ENCODE measurements at places on chromosomes 1 and 21.

DNA sequence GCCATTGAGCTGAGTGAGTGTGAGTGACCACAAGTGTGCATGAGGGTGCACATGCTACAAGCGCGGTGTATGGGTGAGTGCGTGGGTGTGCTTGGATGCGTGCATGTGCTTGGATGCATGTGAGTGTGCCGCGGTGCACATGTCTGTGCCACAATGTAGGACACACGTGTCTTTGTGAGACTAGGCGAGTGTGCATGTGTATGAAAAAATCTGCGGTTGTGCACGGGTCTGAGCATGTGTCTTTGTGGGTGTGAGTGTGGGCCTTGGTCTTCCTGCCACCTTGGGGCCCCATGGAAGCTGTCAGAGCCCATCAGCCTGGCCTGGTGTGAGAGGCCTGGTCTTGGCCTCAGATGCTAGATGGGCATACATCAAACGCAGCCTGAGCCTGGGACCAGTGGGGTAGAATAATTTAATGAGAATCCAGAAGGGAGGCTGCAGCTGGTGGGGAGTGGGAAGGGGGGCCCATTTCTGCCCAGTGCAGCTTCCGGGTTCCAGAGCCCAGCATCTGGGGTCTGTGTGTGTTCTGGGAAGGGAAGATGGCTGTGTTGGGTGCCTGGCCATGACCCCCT is 103.9 kb upstream of the SLC2A1 start:
- no peak for DNase-seq

DNA sequence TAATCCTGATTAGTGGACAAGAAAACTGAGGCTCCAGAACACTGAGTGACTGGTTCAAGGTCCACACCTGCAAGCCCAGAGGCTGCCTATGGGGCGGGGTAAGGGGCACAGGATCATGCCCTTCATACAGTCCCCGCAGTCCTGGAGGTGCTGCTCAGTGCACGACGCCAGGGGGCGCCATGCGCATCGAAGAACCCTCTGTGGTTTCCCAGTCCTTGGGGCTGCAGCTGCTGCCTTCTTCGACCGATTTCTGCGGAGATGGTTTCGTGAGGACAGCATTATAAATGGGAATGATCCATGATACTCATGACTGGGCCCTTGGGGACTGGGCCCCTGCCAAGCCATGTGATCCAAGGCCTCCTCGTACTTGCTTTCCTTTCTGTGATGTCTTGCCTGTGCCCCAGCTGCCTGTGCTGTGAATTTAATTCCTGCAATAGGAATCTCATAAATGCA is 37.1 kb upstream of the ARHGEF10L start:
- DNase-seq = peak; percentile 75

- no peak for DNase-seq
Observed at GRCh38 chr1:153127296-153127695, 14.0 kb upstream of the SPRR2F start.

GRCh38 chr1:236821091-236821627 is 26.1 kb downstream of the MTR start:
- DNase-seq = no peak

DNA sequence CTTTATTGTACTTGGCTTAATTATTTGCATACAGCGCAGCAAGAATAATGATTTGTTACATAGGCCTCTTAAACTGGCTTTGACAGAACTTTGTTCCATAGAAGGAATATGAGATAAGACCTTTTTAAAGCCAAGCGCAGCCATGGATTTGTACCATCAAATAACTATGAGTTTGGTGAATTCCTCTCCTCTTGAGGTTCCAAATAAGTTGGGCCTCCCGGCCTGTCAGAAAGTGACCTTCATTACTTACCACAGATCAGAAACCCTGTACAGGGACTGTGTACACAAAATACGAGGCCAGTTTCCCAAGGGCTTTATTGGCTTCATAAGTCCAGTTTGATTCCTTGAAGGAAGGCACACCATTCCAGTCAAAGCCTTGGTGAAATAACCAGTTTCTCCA is 21.8 kb upstream of the HSD3B1 start:
- no peak for DNase-seq

- no peak for DNase-seq
Observed at GRCh38 chr1:162384601-162385279, 3.2 kb downstream of the C1orf226 start.

- DNase-seq = no peak
Observed at GRCh38 chr1:59183749-59184317, 113.1 kb upstream of the FGGY start.

DNA sequence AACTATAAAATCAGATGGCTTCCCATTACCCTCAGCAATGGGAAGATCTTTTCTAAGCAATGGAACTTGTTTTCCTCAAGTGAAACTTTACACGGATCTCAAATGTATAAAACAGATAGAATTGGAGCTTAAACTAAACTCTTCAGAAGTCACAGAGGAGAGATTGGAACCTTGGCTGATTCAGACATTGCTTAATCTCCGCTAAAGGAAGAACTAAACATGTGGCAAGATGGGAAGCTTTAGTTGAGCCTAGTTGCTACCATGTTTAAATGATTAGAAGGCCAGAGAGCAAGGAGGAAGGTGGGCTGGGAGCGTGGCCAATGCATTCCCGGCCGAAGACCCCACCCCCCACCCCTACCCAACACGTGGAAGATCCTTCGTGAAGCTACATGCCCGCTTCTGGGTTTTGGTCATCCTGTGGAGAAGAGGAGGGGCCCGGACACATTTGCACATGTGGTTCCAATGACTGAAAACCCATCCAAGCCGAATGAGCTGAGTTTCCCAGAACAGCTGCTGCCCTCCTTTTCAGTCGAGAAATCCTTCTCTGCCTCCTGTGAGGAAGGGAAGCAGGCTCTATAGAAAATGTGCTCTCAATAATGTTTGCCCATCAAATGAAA is 164.3 kb downstream of the MIS18A start:
- no peak for DNase-seq

- DNase-seq = no peak
Observed at GRCh38 chr1:203677771-203678170, 51.1 kb downstream of the ATP2B4 start.

DNA sequence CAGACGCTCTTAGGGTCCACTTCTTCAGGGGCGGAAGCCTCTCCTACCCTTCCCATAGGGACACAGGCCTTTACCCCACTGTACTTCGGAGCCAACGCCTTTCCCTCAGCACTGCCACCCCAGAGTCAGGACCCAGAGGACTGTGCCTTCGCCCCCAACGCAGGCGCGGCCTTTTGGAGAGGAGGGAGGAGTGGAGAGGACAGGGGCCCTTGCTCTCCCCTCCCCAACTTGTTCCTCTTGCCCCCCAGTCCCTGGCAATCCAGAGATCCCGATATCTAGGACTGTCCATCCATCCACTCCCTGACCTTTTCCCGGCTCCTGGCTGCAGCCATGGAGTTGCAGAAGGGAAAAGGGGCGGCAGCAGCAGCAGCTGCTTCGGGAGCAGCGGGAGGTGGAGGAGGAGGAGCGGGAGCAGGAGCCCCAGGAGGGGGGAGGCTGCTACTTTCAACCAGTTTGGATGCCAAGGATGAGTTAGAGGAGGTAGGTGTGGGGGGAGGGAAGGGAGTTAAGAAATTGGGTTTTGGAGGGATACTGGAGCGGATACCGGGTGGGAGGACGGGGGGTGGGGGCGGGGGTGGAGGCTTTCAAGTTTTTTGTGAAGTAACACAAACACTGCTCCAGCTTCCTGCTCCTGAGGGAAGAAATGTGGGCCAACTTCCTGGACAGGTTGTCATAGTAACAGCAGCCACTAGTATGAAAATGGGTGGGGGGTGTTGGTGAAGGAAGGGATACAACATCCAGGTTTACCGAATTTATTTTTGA is 636 bp downstream of the INTS3 start:
- DNase-seq = peak; percentile 36

GRCh38 chr1:154595621-154596020 is 12.4 kb downstream of the ADAR start:
- peak; percentile 39 for DNase-seq

DNA sequence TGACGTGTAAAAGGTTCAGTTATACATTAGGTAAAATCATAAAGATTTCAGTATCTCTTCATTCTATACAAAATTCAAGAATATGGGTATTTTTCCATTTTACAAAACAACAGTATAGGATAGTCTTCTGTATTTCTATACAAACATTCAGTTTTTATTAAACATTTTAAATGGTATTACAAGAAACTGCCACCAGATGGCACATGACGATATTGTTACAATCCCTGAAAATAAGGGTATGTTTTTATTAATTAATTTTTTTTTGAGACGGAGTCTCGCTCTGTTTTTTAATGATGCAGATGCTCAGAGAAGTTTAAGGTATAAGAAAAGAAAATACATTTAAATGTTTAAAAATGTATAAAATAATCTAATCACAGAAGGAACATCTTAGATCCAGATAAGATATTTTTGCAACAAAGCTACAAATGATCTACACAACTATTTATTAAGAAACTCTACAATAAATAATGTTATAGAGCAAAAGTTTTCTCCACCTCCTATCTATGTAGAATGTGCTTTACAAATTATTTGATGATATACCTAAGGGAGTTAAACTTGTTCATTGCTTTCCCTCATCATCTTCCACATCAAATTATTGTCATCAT is 23.5 kb upstream of the RSBN1 start:
- peak; percentile 70 for DNase-seq

GRCh38 chr1:52842643-52843310 is at the start of gene ZYG11A:
Gene ZYG11A (plus strand): TSS chr1:52842760. CDS start chr1:52842884, 124 bp downstream.
- DNase-seq = peak; percentile 84

DNA sequence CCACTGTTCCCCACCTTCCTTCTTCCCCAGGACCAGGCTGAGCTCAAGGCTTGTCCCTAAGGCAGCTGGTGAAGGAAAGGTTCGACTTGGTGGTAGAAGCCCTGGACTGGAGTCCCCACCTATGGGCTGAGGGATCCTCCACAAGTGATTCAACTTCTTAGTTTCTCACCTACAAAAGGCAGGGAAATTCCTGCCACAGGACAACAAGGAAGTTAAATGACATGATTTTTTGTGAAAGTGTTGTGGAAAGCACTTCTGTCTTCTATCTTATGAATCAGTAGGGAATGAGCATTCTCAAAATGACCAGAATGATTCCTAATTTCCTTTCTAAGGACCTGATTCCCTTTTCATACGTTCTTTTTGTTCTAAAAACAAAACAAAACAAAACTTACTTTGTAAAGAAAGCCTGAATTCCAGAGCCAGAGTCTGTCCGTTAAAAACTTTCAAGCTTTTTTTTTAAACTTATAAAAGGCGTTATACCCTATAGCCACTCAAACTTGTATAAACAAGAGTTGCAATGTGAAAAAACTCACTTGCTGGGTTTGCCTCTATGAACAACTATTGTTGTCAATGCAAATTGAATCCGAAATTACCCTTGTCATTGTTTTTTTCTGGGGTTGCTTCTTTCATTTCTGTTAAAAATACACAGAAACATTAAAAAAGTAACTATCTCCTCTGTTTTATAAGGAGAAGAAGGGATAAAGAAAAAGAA is 12.2 kb downstream of the KCNJ15 start:
- no peak for DNase-seq

DNA sequence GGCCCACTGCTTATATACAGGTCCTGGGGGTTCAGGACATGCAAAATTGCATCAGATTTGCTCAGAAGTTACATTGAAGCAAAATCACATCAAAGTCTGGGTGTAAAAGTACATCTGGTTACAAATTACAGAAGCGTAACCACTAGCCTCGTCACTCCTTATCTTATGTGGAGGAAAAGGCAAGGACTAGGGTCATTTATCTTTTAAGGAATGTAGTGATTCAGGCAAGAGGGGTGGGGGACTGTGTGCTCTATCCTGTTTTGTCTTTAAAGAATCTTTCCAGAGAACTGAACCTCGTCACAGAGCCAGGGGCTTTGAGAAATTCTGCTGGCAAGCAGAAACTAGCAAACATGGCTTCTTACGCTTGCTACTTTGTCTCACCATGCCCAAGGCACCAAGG is 61.1 kb upstream of the RAB4A start:
- peak; percentile 59 for DNase-seq

GRCh38 chr1:85894651-85895050 is 186.4 kb upstream of the ZNHIT6 start:
- DNase-seq = peak; percentile 62

- no peak for DNase-seq
Observed at GRCh38 chr21:41115851-41116250, 52.1 kb upstream of the BACE2 start.

DNA sequence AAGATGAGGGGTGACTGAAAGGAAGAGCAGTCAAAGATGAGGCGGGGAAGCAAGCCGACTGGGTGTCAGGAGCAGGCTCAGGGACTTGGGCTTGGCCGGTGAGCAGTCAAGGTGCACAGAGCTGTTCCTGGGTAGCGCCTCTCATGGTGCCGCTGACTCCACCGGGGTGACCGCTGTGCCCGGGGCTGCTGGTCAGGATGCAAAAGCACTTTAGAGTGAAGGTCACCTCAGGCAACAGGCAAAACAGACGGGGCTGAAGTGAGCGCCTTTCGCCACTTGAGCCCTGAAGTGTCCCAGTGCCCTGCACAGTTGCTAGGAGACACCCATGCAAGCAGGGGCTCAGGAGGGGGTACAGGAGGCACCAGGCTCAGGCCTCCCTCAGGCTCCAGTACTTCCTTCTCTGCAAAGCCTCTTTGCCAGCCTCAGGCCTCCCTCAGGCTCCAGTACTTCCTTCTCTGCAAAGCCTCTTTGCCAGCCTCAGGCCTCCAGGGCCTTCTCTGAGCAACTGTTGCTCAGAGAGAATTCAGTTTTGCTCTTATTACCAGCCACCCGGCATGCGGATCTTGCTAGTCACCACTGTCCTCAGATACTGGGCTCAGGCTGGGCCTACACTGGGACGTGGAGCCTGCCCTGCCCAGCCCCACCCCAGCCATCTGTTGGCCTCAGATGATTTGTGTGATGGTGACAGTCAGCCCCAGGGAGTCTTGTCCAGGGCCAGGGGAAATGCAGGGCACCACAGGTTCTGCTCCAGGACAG is 99.7 kb upstream of the IRF2BP2 start:
- DNase-seq = no peak

GRCh38 chr1:12577020-12577419 is 41.0 kb downstream of the DHRS3 start:
- DNase-seq = no peak

- DNase-seq = peak; percentile 38
Observed at GRCh38 chr1:225437710-225438437, 10.0 kb upstream of the LBR start.

- DNase-seq = peak; percentile 91
Observed at GRCh38 chr1:21324368-21325141, 34.3 kb upstream of the ECE1 start.

GRCh38 chr1:40414331-40414730 is 35.9 kb upstream of the ZFP69B start:
- no peak for DNase-seq

DNA sequence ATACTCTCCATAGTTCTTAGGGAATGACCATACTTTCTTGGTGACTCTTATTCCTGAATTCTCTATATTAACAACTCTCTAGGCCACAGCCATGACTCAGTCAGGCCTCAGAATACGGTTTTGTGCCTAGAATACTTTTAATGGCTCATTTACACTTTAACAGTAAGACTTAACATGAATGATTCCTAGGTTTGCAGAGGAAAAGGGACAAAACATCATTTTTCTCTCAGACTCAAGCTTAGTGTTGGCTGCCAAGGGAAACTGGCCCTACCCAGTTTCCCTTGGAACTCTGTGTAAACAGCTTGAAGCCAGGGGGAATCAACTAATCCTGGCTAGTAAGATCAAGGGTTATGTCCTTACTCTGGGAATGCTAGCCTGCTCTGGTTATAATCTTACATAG is 164.9 kb upstream of the PKN2 start:
- peak; percentile 77 for DNase-seq

GRCh38 chr1:83497563-83497962 is 501.4 kb downstream of the TTLL7 start:
- DNase-seq = no peak

- DNase-seq = peak; percentile 14
Observed at GRCh38 chr21:43734131-43734927, 15.4 kb downstream of the PDXK start.

Measured in astrocyte of the spinal cord (primary cell).